ENCODE measurements at places on chromosomes 3 and 15.
A peak's percentile ranks its signal among the peaks of the same experiment; 100 is the strongest.

GRCh38 chr3:13582366-13583250 lies 33.7 kb downstream of the FBLN2 start:
- DNase-seq, result no peak

- no peak for DNase-seq
Observed at GRCh38 chr15:67137951-67138848, 72.8 kb downstream of the SMAD3 start.

- DNase-seq, result no peak
Observed at GRCh38 chr15:63950911-63951481, 95.3 kb downstream of the DAPK2 start.

DNA sequence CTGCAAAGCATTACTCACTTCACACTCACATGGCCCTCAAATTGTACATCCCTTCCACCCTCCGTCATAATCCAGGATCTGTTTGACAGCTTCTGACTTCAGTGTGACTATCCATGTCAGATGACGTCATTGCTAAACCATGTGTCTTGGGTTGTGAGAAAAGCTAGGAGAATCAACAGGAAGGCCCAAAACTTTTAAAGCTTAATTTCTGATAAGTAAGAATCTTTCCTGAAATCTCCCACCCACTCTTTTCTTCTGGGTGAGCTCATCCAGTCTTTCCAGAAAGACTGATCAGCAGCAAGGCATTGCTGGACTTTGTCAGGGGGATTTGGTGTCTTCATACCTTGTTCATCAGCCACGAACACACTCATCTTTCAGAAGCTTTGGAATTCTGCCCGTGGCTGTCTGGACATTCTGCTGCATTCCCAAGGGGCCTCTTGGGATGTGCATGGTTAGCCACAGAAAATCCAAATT lies 11.5 kb upstream of the LMCD1 start:
- no peak for DNase-seq

- DNase-seq, result no peak
Observed at GRCh38 chr15:60933900-60934885, 294.9 kb downstream of the RORA start.

GRCh38 chr15:80769829-80770705 lies 9.1 kb upstream of the CEMIP start:
- no peak for DNase-seq

DNA sequence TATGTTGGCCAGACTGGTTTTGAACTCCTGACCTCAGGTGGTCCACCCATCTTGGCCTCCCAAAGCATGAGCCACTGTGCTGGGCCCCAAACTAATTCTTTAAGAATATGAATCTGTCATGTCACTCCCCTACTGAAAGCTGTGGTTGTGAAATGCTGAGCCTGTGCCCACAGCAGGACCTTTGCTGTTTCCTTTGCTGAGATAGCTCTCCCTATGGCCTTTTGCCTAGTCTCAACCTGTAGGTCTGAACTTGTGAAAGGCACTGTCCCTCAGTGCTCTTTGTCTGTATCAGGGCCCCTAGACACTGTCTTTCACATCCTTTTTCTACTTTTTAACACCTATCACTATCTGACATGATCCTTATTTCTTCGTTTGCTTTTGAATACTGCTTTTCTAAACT lies 62.7 kb upstream of the CCR4 start:
- DNase-seq, result no peak

DNA sequence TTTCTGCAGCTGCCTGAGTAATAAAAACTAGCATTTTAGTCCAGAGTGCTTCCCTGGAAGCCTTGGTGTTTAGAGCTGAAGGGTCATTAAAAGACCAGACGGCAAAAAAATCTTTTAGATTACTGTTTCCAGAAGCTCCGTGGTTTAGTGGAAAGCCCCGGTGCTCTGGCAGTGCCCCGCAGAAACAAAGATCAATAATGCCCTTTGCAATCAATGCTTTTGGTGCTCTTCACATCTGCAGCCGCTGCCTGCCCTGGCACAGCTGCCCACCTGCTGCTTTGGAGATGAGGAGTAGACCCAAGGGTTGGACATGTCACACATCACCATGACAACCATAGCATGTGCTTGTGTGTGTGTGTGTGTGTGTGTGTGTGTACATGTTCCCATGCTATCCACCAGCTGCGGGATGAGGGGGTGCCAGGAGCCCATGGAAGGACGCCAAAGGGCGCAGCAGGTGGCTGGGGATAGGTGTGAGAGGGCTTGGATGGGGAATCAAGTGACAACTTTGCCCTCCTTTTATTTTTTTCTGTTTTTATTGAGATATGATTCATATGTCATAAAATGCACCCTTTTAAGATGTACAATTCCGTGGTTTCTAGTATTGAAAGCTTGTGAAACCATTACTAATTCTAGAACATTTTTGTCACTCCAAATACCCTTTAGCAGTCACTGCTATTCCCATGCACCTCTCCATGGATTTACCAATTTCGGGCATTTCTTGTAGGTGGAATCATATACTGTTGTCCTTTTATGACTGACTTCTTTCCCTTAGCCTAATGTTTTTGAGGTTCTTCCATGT lies 75.7 kb upstream of the KLHL25 start:
- DNase-seq, result no peak

DNA sequence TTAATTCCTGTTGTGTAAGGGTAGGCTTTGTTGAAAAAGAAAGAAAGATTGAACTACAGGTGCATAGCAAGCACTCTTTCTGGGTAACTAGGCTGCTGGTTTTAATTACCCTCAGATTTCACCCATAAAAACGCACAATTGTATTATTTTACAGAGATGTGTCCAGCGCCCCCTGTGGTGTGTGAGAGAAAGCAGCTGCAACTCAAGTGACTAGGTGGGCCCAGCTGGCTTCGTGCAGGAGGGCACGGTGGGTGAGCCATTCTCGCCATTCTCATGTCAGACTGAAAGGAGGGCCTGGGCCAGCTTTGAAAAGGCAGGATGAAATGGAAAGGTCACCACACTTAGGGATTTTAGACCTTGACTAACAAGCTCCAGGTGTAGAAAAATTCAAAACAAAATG lies 122.6 kb downstream of the LRIG1 start:
- DNase-seq, result no peak

- DNase-seq, result no peak
Observed at GRCh38 chr3:189331002-189331418, 159.2 kb downstream of the TPRG1 start.

DNA sequence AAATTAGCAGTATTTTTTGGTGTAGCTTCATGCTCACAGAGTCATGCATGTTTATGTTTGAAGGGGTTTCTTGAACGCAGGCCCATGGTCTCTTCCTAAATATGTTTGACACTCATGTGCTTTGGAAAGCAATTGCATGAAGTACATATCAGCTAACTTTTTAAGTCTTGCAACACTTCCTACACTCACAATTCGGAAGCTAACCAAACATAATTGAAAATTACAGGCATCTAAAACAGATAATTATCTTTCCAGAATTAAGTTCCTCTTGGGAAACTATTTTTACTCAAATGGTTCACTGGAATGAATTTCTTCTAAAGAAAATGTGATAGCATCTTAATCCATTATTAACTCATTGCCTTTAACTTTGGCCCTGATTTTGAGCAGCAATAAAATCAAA lies 438.9 kb downstream of the RAP2B start:
- DNase-seq, result no peak

DNA sequence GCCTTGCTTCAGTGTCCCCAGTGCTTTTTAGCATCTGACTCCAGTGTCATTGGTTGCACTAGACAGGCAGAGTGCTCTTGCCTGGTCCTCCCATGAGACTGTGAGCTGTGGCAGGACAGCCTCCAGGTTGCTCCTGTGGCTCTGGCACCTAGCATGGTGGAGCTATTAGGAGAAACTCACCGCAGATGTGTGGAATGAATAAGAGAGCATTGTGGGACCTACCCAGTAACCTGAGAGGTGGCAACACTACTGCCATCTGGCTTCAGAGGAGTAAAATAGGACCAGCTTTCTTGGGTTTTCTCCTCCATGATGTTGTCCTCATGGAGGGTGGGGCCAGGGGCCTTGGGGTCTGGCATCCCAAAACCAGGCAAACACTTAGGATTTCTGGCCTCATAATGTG lies 183.6 kb downstream of the EPHB1 start:
- no peak for DNase-seq

DNA sequence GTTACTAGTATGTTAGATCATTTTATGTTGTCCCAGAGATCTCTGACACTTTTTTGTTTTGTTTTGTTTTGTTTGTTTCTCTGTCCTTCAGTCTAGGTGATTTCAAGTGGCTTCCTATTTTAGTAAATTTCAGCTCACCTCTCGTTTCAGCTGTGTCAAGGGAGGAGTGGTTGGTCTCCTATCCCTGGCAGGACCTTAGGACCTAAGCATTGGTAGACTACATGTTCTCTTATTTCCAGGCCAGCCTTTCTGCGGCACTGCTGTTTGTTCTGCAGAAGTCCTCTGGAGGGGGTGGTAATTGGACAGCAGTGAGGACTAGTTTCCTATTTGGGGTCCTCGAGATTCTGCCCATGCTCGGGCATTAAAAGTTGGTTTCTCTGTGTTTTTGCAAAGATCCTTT lies 31.8 kb downstream of the MGA start:
- no peak for DNase-seq

- no peak for DNase-seq
Observed at GRCh38 chr3:108835101-108835500, 12.5 kb downstream of the TRAT1 start.

DNA sequence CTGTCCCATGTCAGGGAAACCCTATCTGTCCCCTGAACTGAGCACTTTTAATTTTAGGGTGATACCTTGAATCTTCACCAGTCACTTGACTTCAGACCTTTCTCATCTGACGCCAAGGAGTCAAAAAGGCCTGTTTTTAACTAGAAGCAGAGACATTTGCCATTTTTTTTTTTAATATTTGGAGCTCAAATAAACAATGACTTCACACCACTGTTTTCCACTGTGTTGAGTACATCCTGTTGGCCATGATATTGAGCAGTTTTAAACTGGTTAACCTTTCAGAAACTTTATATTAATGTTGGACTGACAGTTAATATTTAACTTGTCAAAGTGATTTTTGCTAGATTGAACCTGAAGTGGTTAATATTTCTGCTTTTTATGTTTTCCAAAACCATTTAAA lies 28.2 kb downstream of the DAG1 start:
- DNase-seq, result no peak

DNA sequence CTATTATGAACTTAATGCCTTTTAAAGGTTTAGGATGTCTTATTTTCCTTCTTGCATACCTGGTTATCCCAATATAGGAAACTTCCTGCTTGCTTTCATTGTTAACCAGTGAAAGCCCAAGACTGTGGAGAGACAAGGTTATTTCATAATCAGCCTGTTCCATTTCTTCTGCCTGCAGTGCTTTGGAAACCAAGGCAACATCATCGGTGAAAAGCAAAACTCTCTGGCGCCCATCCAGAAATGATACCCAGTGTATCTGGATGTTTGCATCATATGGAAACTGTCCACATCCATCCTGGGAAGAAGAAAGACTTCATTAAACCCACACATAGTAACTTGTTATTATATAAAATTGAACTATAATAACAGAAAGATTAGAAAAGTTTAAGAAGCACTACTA lies 170.1 kb downstream of the VPS13C start:
- no peak for DNase-seq

DNA sequence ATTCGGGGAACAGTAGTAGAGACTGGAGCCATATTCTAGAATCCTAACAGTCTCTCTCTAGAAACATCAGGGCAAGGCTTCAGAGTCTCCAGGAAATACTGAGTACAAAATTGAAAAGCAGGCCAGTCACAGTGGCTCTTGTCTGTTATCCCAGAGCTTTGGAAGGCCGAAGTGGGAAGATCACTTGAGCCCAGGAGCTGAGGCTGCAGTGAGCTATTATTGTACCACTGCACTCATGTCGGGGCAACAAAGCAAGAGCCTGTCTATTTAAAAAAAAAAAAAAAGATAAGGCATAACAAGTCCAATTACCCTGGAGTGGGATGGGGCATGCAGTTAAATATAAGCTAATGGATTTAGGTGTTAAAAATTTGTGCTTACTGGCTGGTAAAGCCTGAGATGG lies 79.0 kb downstream of the SEMA6D start:
- no peak for DNase-seq

GRCh38 chr15:100944986-100945385 lies 25.8 kb downstream of the LRRK1 start:
- no peak for DNase-seq

GRCh38 chr3:15535732-15536131 lies 14.2 kb upstream of the COLQ start:
- no peak for DNase-seq

- DNase-seq, result no peak
Observed at GRCh38 chr3:141250342-141250741, 18.7 kb downstream of the PXYLP1 start.

- no peak for DNase-seq
Observed at GRCh38 chr15:59160880-59161593, 45.6 kb upstream of the LDHAL6B start.

DNA sequence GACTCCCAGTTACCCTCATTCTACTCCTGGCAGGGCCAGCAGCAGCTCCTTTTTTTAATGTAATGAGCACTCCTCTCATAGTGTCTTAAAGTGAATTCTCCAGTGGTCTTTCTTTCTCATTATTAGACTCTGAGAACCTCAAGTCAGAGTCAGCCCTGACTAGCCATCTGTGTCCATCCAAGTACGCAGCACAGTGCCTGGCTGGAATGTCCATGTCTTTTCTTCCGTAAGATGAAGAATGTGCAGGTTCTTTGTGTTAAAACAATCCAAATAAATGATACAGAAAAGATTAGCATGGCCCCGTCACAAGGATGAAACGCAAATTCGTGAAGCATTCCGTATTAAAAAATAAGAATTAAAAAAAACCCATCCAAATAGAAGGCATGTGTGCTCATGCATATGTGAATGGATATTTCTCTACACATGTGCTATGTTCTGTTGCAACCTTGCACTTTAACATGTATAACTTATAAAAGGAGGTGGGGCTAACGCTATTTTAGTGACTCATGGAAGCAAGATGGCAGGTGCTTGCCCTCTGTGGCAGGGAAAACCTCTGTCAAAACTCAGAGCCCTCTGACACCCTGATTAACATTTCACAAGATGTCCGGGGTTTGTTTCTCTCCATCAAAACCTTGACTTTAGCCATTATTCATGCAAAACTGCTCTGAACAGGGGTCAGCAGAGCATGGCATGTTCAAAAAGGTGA lies 170.7 kb upstream of the TOPAZ1 start:
- DNase-seq, result no peak

- DNase-seq, result no peak
Observed at GRCh38 chr3:33174711-33175414, 43.7 kb downstream of the SUSD5 start.

- peak; percentile 31 for DNase-seq
Observed at GRCh38 chr3:58117561-58118181, 93.1 kb downstream of the DNASE1L3 start.

DNA sequence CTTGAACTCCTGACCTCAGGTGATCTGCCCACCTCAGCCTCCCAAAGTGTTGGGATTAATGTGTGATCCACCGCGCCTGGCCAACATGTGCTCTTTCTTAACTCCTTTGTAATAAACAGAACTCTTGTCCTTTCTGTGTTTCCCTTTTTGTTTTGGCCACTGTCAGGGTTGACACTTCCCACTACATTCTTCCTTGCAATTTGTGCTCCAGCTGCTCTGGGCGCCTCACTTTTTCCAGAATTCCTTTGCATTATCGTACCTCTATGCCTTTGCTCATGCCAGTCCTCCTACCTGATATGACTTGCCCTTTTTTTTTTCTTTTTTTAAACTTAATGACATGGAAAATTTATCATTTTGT lies 38.8 kb upstream of the SMAD3 start:
- no peak for DNase-seq
